ENCODE measurements at places on chromosomes 1 and 21.

- DNase-seq = no peak
These were observed 13.6 kb downstream of the FHAD1 start for GRCh38 chr1:15260418-15261154.

GRCh38 chr1:64810001-64810400 is 65.1 kb downstream of the RAVER2 start:
- no peak for DNase-seq

- no peak for DNase-seq
These were observed 3.3 kb upstream of the OLIG2 start for GRCh38 chr21:33022489-33022827.

GRCh38 chr1:194658090-194658439 is 1471.7 kb upstream of the B3GALT2 start:
- DNase-seq = no peak

GRCh38 chr1:196423612-196424011 is 184.6 kb downstream of the KCNT2 start:
- DNase-seq = no peak

GRCh38 chr1:164836614-164837018 is 277.6 kb downstream of the PBX1 start:
- no peak for DNase-seq

DNA sequence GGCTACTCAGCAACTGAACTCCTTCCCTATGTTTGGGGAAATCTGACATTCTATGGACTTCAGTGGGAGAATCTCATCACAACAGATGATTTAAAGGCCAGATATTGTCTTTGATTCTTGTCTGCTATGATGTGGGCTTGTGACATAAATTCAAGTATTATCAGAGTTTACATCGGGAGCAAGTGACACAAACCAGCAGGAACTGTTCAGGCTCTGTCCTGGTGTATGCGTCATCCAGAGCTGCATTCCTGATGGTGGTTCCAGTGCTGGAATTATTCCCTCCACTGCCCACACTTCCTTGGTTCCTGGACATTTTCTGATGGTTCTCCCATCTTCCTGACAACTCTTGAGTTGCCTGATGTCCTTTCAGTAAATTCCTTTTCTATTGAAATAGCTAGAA is 10.8 kb upstream of the LSM10 start:
- no peak for DNase-seq

GRCh38 chr1:20240012-20240411 is 50.7 kb upstream of the VWA5B1 start:
- no peak for DNase-seq

- DNase-seq = peak; percentile 14
These were observed 50.0 kb downstream of the KIAA0319L start for GRCh38 chr1:35506960-35507912.

- no peak for DNase-seq
These were observed 123.2 kb upstream of the HMCN1 start for GRCh38 chr1:185610954-185611353.

GRCh38 chr1:204684206-204684570 is 1.4 kb downstream of the LRRN2 start:
- no peak for DNase-seq

- DNase-seq = peak; percentile 4
These were observed 79.4 kb downstream of the CAPZB start for GRCh38 chr1:19405761-19406487.

DNA sequence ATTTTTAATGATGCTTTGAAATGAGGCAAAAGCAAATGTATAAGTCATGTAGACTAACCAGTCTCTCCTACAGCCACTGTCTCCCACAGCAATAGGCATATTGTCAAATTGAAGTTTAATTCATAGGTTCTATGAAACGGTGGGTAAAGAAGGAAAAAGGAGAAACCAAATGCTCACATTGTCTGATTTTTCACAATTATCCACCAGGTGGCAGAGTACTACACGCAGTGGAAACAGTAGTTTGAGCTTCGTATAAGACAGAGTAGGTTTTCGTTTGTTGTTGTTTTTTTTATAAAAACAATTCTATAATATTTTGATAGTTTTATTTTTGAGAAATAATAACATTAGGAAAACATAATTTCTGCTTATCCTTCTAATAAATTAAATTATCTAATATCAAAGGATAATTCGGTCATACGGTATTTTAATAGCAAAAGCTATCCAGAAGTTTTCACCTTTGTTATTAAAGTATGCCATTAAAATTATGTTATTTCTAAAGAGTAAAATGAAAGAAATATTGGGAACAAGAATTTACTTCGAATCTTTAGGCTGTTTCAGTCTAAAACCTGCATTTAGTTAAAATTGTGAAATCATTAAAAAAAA is 39.1 kb downstream of the TYW3 start:
- DNase-seq = no peak

DNA sequence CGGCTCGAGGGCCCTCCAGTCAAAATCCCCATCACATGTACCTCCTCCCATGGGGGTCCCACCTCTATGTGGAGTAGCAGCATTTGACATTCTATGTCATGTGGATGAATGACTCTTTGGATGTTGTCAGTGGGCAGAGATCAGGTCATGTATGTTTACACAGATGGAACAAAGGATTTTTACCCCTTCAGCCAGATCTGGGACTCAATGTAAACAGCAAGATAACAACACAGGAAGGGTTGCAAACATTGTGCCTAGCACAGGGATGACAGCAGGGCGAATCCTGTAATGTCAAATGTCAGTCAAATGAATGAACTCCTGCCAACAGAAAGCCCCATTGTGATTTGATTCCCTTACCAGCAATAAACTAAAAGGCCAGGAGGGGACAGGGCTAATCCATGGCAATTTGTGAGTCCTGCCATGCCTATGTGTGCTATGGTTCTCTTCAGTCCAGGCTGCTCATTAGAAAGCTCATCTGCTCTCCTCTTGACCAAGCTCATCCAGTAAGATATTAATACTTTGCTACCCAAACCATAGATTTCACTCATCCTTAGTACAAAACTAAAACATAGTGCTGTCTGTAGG is 60.3 kb downstream of the PGBD5 start:
- no peak for DNase-seq

- no peak for DNase-seq
These were observed 171.2 kb downstream of the SEC16B start for GRCh38 chr1:177798614-177799013.

DNA sequence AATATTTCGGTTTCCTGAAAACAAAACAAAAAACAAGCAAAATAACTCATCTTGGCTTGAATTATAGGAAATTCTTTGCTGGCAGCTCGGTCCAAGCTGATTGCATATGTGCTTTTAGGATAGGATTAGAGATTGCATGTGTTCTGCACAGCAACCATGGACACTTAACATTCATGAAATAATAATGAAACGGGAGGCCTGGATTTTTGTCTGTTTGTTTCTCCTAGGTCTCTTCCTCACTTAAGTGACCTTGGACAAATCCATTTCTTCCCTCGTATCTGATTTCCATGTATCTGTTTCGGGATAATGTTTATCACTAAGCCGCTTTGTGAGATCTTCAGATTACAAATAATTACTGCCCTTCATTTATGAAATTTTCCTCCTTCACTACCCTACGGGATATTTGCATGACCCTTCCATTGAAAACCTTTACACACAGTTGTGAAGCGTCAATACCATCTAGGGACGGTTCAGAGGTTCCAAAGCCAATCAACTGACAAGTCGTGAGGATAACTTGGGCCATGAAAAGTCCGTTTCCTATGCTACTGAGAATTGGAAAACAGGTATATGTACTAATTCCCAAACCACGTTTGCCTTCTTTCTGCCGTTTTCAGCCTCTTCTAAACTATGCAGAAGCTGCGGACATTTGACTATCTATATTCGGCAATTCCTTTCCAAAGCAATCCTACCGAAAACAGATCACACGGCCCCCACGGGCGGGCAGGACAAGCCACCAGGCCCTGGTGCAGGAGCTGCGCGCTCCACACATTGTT is 1.3 kb upstream of the H3-3A start:
- DNase-seq = no peak

GRCh38 chr1:16112596-16113555 is 39.4 kb upstream of the FAM131C start:
- no peak for DNase-seq

DNA sequence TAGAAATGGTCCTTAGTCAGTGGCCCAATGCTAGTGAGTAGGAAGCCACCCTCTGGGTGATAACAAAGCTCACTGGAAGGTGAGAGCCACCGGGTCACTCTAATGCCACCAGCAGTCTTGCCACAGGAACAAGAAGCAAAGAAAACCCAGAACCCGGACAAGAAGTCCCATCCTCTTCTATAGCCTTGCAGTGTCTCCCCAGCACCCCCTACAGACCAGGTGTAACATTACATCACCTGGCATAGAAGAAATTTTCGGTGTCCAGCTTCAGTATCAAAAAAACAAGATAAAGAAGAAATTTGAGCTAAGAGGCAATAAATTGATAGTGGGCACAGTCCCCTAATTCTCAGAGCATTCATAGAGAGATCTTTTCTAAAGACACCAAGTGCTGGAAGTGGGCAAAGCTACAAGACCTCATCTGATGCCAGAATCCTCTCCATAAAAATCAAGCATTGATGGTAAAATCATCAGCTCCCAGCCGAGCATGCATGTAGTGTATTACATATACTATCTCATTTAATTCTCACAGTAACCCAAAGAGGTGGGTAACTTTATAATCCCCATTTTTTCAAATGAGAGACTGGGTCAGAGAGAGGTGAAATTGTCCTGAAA is 491.0 kb downstream of the MATN1 start:
- DNase-seq = no peak

- DNase-seq = no peak
These were observed 697 bp downstream of the SLC22A15 start for GRCh38 chr1:115976921-115977498.
